Pulmonary artery endothelial cell (primary cell): ENCODE measurements at places on chromosomes 7 and 10. TPM values are rescaled to one million over a fixed set of nuclear protein-coding genes. Genes with fewer than 3 reads are reported as not detected.

DNA sequence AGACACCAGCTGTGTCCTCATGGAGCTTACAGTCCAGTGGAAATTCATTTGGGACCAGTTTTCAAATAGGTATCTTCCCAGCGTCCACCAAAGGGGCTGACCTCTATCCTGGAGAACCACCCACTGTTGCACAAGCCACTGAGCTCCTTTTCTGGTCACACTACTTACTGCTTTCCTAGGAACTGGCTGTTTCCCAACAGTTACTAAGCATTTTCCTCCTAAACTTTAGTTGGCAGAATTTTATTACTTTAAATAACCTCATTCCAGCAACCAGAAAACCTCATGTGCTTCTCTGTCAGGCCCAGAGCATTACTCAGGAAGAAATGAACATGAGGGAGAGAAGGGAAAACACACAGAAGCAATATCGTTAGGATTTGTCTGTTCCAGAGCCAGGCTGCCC lies 183.1 kb downstream of the GPAM start:
- no peak for DNase-seq

DNA sequence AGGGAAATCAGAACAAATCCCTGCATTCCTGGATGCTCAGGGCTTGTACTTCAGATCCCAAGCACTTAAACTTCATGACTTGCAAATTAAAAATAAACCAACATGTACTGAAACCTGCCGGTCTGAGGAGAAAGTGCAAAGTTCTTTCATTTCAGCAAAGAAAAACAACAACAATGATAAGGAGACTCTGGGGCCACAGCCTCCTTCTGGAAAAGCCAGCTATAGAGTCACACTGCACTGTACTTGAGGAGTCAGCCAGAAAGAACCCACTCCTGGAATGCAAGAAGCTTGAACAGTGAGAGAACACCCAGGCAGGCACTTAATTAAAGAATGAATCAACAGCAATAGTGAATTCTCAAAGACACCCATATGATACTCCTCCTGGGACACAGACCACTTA lies 49.7 kb upstream of the TM9SF3 start:
- DNase-seq, result no peak

The ATP5F1C gene
- total RNA-seq, result 308 and 315 TPM in 2 replicates

The SFTPA1 gene
- not detected in 2 replicates for total RNA-seq

The RINT1 gene
- 14.6 and 14.7 TPM in 2 replicates for total RNA-seq

- DNase-seq, result no peak
These were observed 43.3 kb downstream of the ETV1 start for GRCh38 chr7:13946181-13946580.

GRCh38 chr10:12628964-12629766 lies 279.8 kb downstream of the CAMK1D start:
- DNase-seq, result no peak

The PVRIG gene
- total RNA-seq, result not detected in 2 replicates

- DNase-seq, result no peak
These were observed 75.7 kb downstream of the CHST15 start for GRCh38 chr10:124017729-124018128.

GRCh38 chr10:69994262-69994661 lies 58.4 kb upstream of the MACROH2A2 start:
- DNase-seq, result no peak

The OR13A1 gene
- total RNA-seq, result not detected in 2 replicates
